ENCODE measurements at places on chromosomes 16 and 17.

GRCh38 chr17:33954597-33954996 is 300.5 kb upstream of the CCL2 start:
- DNase-seq = no peak

DNA sequence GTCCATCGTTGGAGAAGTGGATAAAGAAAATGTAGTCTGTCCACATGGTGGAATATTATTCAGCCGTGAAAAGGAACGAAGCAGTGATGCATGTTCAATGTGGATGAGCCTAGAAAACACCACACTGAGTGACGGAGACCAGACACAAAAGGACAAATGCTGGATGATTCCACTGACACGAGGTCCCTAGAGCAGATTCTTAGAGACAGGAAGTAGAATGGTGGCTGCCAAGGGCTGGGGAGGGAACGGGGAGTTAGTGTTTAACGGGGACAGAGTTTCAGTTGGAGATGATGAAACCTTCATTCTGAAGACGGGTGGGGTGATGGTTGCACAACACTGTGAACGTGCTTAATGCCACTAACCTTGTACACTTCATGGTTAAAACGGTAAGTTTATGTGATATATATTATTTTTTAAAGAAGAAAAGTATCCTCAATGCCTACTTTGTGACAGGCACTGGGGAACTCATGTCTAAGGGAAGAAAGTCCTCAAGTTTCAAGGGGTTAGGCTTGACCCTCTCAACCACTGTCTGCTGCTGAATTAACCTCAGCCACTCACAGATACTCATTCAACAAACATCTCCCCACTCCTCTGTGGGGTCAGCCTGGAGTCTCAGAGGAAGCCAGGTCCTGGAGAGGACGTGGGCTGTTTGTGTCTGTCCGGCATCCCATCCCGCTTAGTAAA is 17.6 kb downstream of the C16orf74 start:
- no peak for DNase-seq

DNA sequence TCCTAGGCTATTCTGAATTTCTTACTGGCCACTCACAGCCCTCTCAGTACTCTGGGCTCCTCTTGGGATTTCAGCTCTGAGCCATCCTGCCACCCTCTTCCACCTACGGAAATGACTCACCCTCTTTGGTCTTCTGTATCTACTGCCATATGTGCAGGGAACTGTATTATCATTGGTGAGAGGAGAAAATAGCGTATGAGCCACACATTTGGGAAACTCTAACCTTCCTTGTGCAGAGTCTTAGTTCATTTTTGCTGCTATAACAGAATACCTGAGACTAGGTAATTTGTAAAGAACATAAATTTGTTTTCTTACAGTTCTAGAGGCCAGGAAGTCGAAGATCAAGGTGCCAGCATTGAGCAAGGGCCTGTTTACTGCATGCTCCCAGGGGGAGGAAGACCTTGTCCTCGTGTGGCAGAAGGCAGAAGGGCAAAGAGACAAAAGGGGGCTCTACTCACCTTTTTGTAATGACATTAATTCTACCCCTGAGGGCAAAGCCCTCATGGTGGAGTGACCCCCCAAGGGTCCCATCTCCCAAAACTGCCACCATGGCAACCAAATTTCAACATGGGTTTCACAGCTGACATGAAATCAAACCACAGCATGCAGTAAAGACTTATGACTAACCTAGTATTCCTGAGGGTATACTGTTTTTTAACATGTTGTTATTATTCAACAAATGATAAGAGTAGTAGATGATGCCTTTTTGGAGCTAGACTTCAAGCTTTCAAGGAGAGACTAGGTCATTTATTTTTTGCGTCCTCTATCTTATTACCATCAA is 191.8 kb downstream of the PRKCA start:
- DNase-seq = no peak

GRCh38 chr17:49942947-49943346 is 26.0 kb upstream of the DLX4 start:
- no peak for DNase-seq

DNA sequence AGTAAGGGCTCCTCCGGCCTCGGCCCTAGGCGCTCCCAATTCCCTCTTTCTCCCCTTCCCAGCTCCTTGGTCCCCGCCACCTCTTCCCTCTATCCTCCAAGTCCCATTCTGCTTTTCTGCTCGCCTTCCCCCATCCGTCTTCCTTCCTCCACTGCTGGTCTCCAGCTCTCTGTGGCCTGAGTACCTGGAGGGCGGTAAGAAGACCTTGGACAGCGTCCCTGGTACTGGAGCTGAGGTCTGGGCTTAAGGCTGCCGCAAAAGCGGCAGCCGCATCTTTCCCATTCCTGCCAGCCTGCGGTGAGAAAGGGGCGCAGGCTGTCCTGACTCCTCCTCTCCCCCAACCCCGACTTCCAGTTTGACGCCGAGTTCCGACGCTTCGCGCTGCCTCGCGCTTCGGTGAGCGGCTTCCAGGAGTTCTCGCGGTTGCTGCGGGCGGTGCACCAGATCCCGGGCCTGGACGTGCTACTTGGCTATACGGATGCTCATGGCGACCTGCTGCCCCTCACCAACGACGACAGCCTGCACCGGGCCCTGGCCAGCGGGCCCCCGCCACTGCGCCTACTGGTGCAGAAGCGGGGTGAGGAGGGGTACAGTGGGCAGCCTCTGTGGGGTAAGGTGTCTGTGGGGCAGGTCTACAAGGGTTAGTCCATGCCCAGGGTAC is 471 bp downstream of the PARD6A start:
- DNase-seq = no peak
